Activated T-cell treated with anti-CD3 and anti-CD28 coated beads for 24 hours (primary cell): ENCODE measurements at places on chromosomes 3 and 15.

GRCh38 chr3:169146866-169147237, 516.7 kb downstream of the MECOM start:
- DNase-seq = no peak

GRCh38 chr3:118806423-118806822, 228.2 kb downstream of the IGSF11 start:
- DNase-seq = no peak

DNA sequence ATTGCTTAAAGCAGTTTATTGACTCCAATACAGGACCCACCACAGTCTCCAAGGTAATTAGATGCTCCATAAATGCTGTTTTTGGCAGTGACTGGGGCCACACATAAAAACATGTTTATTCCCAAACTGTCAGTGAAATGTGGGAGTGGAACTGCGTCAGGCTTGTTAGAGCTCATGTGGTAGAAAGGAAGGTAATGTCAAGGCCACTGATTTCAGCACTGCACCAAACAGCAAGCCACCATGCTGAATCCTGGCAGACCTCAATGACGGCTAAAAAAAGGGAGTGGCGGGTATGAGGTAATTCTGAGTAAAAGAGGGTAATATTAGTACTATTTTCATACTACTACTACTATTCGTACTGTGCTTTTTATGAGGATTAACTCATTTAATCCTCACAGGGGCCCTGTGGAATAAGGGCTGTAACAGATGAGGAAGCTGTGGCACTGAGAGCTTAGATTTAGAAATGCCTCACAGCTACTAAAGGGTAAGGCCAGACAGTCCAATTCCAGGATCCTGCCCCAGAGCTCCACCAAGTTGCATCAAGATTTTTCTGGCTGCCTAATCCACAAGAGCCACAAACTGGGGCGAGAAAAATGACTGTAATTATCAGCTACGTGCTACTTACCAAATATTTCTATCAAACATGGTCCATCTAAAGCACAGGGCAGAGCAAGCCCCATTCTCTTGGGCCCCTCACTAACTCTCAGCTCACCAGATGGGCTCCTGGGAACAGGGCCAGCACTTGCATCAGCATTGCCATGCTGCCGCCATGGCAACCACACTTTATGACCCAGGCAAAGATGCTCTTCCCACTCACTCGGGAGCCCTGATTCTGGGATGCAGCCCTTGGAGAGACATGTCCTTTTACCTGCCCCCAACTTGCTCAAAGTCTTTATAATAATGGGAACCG, 83.6 kb upstream of the SPATA12 start:
- no peak for DNase-seq

GRCh38 chr15:71925145-71925544, 114.8 kb downstream of the NR2E3 start:
- no peak for DNase-seq

- DNase-seq = no peak
Observed at GRCh38 chr15:77282333-77282732, 137.6 kb downstream of the PEAK1 start.
